ENCODE measurements at places on chromosomes 2 and 18. TPM values are rescaled to one million over a fixed set of nuclear protein-coding genes. Genes with fewer than 3 reads are reported as not detected.

GRCh38 chr2:127619203-127619590 is 26.8 kb upstream of the GPR17 start:
- DNase-seq: no peak

Gene OR6B3
- not detected for total RNA-seq

Gene NGEF
- total RNA-seq: 13.5 TPM

DNA sequence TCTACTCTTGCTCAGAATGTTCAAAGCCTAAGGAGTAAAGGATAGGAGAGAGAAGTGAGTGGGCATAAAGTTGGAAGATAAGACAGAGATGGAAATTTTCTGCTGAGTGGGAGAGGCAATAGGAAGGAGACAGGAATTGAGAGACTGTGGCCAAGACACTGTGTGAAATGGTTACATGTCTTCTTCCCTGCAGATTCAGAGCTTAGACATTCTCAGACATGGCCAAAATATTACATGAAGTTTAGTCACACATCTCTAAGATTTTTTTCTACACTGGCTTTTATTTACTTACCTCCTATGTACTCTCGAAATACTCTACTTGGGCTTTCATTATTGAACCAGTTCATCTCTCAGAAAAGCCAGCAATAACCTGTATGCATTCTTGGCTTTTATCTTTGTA is 363.0 kb upstream of the FANCL start:
- DNase-seq: no peak

DNA sequence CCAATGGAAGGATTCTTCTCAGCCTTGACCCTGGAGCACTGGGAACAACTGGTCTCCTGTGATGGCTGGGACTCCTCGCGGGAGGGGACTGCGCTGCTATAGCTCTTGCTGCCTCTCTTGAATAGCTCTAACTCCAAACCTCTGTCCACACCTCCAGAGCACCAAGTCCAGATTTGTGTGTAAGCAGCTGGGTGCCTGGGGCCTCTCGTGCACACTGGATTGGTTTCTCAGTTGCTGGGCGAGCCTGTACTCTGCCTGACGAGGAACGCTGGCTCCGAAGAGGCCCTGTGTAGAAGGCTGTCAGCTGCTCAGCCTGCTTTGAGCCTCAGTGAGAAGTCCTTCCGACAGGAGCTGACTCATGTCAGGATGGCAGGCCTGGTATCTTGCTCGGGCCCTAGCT is 28.8 kb downstream of the LIPG start:
- DNase-seq: no peak

Gene FOXI3
- total RNA-seq: not detected

Gene TEKT4
- not detected for total RNA-seq

Gene CXCR2
- total RNA-seq: not detected

Gene GAREM2
- total RNA-seq: 0.33 TPM

Gene IL1F10
- not detected for total RNA-seq

Gene TLX2
- total RNA-seq: not detected

GRCh38 chr2:144834998-144835633 is 315.2 kb upstream of the ZEB2 start:
- DNase-seq: no peak

Gene CFC1
- not detected for total RNA-seq

DNA sequence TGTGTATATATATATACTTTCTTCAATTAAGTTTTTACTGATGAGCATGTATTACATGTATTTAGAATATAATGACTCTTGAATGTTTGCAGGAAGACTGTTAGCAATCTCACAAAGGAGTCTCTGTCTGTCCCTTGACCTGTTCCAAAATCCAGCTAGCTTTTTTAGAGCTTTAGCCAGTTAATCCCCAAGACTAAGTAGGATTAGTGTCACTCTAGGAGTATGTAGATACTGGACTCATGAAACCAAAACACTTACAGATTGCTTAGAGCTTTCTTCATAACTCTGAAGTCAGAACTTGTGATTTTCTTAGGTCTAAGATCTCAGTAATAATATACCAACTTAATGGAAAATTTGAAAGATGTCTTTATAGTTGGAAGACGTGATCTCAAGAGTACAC is 2.2 kb downstream of the UBXN4 start:
- no peak for DNase-seq

- DNase-seq: no peak
These were observed 88.9 kb upstream of the NRXN1 start for GRCh38 chr2:51120754-51121280.

DNA sequence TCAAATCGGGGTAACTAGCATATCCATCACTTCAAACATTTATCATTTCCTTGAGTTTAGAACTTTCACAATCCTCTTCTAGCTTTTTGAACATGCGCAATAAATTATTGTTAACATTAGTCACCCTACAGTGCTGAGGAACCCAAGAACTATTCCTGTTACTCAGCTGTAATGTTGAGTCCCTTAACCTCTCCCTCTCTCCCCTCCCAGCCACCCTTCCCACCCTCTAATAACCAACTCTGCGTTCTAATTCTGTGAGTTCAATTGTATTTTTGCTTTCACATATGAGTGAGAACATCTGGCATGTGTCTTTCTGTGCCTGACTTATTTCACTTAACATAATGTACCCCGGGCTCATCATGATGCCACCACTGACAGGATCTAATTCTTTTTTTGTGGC is 78.6 kb upstream of the RANBP2 start:
- DNase-seq: no peak

GRCh38 chr2:210946395-210946794 is 390.0 kb downstream of the CPS1 start:
- DNase-seq: no peak

GRCh38 chr2:62287899-62288880 is 92.3 kb downstream of the B3GNT2 start:
- peak; percentile 87 for DNase-seq

GRCh38 chr2:88680266-88680902 is 11.1 kb upstream of the RPIA start:
- DNase-seq: no peak

DNA sequence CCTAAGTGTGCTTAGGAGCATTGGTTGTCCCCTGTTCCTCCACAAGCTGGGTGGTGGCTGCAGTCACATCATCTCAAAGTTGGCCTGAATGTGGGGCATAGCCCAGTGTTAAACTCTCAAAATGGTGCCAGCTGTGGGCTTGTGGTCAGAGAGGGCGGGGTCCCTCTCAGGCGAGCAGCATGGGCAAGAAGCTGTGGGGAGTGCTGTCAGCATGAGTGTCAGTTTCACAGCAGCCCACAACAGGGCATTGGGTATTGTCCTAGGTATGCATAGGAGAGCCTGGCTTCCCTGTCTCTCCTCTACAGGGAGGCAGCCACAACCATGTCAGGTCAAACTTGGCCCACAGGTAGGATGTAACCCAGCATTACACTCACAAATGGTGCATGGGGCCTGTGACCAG is 285.6 kb upstream of the THSD7B start:
- DNase-seq: no peak

DNA sequence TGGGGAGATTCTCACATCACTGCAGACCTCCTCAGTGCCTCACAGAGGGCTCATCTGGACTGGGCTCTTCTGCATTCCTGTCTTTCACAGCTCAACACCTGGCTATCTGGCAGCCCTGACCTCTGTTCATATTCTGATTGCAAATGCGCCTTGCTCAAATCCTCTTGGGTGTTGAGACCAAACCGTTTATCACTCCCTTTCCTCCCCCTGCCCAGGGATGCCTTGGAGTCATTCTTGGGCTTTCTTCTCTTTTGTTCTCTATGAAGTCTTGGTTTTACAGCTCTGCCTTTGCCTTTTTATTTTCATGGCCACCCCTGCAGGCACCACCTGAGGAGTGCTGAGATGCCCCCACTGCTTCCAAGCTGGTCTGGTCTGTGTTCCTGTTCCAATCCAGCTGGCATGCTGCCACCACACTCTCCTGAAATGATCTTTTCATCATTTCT is 26.3 kb downstream of the TUBB6 start:
- no peak for DNase-seq

Gene CNTNAP5
- total RNA-seq: not detected

DNA sequence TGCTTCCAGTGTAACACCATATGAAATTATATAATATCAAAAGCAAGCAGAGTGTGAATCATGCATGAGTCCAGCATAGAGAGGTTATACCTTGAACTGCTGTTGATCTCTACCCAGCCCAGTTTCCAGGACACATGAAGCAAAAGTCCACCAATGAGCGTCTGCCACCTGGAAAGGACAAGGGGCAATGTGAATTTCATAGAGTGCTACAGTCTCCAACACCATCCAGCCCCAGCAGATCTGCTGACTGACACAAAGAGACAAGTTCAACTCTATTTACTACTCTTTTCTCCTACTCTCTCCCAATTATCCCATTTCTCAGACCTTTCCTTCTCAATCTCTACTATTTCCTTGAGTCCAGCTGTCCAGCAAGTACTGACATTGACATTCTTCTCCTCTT is 31.8 kb upstream of the RIOK3 start:
- DNase-seq: no peak

GRCh38 chr2:197997083-197997541 is 192.7 kb downstream of the PLCL1 start:
- no peak for DNase-seq

Gene TRIP12
- 97.9 TPM for total RNA-seq

DNA sequence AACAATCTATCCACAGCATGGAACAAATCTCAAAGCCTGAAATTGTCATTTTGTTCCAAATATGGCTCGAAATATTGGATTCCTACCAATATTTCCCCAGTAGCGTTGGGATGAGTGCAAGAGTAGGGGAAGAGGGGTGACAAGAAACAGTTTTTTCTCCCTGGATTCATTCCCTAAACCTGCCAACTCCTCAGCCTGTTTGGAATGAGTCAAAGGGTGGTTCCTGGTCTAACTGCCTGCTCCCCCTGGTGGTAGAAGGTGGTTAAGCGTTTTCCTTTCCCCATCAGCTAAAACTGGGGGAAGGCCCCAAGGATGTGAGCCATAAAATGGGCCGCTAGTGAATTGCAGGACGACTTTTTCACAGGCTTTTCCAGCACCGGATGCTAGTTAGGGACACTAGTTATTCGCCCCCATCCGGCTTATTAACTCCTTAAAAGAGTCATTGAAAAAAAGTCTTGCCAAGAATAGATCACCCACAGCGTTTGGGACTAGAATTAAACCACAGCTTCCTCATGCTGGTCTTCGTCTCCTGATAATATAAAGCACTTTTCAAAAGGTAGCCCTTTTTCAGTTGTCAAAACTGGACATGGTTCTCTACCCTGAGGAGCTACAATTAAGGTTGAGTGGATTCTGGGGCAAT is 72.5 kb downstream of the DHRS9 start:
- peak; percentile 81 for DNase-seq

DNA sequence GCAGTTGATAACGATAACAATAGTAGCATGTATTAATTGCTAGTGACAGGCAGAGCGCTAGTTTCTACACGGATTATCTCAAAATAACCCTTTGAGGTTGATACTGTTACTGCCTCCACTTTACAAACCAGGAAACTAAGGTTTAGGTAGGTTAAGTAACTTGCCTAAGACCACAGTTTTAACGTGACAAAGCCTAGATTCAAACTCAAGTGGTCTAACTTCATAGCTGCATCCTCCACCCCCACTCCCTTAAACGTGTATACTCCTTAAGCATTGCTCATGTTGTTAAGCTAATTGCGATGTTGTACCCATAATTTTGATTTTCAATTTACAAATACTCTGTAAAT is 1.2 kb downstream of the ME2 start:
- DNase-seq: no peak

Gene C2orf78
- not detected for total RNA-seq

GRCh38 chr18:73283032-73283431 is 415.2 kb upstream of the NETO1 start:
- DNase-seq: no peak

DNA sequence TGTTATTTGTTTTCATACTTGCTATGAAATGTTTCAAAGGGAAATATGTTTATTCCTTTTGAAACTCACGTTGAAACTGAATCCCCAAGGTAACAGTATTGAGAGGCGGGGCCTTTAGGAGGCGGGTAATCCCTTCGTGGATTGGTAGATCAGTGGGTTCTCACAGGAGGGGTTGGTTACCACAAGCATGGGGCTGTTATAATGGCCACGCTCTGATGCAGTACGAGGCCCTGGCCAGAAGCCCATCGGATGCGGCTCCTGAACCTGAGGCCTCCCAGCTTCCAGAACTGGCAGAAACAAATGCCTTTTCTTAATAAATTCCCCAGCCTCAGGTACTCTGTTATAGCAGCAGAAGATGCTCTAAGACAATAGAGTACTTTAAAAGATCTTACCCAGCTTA is 135.7 kb downstream of the ASB1 start:
- no peak for DNase-seq

DNA sequence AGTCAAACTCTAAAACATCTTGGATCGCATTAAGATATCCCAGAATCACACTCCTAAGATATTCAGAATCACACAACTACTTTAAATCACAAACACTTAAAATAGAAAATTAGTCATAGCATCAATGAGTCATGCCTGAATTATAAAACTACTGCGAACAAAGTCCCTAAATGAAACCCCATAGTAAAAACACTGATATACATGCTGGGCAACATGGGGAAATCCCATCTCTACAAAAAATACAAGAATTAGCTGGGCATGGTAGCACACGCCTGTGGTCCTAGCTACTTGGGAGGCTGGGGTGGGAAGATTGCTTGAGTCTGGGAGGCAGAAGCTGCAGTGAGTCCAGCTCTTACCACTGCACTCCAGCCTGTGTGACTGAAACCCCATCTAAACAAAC is 101.7 kb downstream of the COBLL1 start:
- peak; percentile 18 for DNase-seq

Gene ITGA6
- 147 TPM for total RNA-seq

Gene GAD1
- 29.8 TPM for total RNA-seq

Gene PID1
- total RNA-seq: not detected

Gene LNPK
- total RNA-seq: 8.9 TPM

- no peak for DNase-seq
These were observed 44.6 kb downstream of the TANK start for GRCh38 chr2:161204846-161205245.

Gene VAMP5
- 10.4 TPM for total RNA-seq

DNA sequence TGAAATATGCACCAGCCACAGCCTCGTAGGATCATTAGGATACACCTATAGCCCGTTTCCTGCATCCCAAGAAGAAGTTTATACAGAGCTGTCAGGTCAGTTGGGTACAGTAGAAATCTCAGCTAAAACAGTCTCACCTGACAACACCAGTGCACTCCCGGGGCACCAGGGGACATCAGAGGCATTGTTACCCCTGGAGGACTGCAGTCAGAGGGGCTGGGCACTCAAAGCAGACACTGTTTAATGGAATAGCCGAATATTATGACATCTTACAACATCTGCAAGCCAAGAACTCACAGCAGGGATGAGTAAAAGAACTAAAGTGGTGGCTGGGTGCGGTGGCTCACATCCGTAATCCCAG is 93.0 kb upstream of the ID2 start:
- DNase-seq: no peak

All from HT-29 (cell line).